ENCODE measurements at places on chromosomes 11 and 22. TPM values are rescaled to one million over a fixed set of nuclear protein-coding genes. Genes with fewer than 3 reads are reported as not detected.

- peak overlapping the region; percentile 59 for H3K27ac ChIP-seq
- H3K4me3 ChIP-seq = no peak overlapping the region
- H3K27me3 ChIP-seq = no peaks in the 10 kb centered on the region
- H3K36me3 ChIP-seq = peaks cover 63% of the 10 kb centered on the region
Observed at GRCh38 chr22:24337894-24338645, 67.4 kb downstream of the SPECC1L start.

DNA sequence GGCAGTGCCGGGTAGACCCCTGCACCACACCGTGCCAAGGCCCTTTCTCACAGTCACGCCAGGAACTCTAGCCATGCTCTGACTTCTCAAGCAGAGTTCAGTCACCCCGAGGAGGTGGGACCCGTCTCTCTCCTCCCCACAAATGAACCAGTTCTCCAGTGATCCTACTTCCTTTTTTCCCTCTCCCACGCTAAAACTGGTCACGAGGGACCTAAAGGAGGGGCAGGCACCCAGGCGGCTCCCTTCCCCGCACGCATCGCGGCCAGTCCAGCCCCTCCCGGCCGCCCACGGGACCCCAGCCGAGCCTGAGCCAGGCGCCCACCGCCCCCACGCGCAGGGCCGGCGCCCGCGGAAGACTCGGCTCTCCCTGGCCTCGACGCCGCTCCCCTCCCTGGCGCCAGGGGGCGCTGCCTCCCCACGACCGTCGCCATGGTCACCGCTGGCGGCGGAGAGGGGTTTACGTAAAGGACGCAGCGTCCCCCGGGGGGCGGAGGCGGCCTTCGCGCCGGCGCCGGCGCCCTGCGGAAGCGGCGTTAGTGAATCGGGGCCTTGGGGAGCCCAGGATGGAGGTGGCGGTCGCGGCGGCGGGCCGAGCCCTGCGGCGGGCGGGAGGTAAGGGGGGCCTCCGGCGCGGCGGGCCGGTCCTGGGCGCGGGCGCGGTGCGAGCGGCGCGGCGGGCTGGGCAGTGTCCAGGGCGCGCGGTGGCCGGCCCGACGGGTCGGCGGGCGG lies at the start of gene DAGLA:
Gene DAGLA, plus strand, starts transcription at position 499 of the 729 bp plus-strand sequence. CDS start 39,765 bp downstream, outside the sequence.
- no peaks in the 10 kb centered on the region for H3K27me3 ChIP-seq
- H3K4me1 ChIP-seq = peaks cover 10% of the 10 kb centered on the region
- peak; percentile 96 for DNase-seq
- no peaks in the 10 kb centered on the region for H3K36me3 ChIP-seq
- H3K27ac ChIP-seq = peak within 1 kb of the TSS; percentile 30

GRCh38 chr11:8728563-8728962 lies 46.0 kb downstream of the RPL27A start:
- no peak overlapping the region for H3K27ac ChIP-seq
- no peaks in the 10 kb centered on the region for H3K27me3 ChIP-seq
- no peak for DNase-seq
- no peak overlapping the region for H3K4me3 ChIP-seq
- no peaks in the 10 kb centered on the region for H3K36me3 ChIP-seq
- peaks cover 58% of the 10 kb centered on the region for H3K4me1 ChIP-seq

GRCh38 chr11:119346605-119347004 lies at the start of gene MFRP:
TSS of gene MFRP (minus strand) at chr11:119346705. CDS start at chr11:119346513, 192 bp downstream.
- H3K4me3 ChIP-seq = no peak within 1 kb of the TSS
- no peaks in the 10 kb centered on the region for H3K36me3 ChIP-seq
- H3K4me1 ChIP-seq = peaks cover 4% of the 10 kb centered on the region

DNA sequence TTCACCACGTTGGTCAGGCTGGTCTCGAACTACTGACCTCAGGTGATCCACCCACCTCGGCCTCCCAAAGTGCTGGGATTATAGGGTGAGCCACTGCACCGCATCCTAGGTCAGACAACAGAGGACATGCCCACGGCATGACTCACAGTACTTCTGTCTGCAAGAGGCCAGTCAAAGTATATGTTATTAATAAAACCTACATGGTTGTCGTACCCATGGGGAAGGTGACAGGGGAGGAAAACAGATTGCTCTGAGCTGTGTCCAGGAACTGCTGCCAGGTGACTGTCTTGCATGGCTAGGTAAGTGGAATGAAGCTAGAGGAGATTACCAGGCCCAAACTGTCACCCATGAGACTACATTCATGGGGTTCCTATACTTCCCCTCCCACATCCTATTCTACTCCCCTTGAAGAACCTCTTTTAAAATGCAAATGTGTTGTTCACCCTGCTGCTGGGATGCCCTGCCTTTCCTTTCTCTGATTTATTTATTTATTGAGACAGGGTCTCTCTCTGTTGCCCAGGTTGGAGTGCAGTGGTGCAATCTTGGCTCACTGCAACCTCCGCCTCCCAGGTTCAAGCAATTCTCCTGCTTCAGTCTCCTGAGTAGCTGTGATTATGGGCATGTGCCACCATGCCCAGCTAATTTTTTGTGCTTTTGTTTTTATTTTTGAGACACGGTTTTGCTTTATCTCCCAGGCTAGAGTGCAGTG lies 2.0 kb upstream of the NLRX1 start:
- no peak overlapping the region for H3K27ac ChIP-seq
- H3K4me3 ChIP-seq = no peak overlapping the region
- H3K27me3 ChIP-seq = no peaks in the 10 kb centered on the region
- no peaks in the 10 kb centered on the region for H3K36me3 ChIP-seq

- H3K4me3 ChIP-seq = no peak overlapping the region
- H3K4me1 ChIP-seq = no peaks in the 10 kb centered on the region
- no peak overlapping the region for H3K27ac ChIP-seq
- no peaks in the 10 kb centered on the region for H3K27me3 ChIP-seq
- H3K36me3 ChIP-seq = no peaks in the 10 kb centered on the region
Observed at GRCh38 chr11:121780971-121781370, 328.2 kb upstream of the SORL1-AS1 start.

The OR8G1 gene
- total RNA-seq = not detected

- H3K27me3 ChIP-seq = no peaks in the 10 kb centered on the region
- H3K4me3 ChIP-seq = no peak overlapping the region
- peaks cover 4% of the 10 kb centered on the region for H3K36me3 ChIP-seq
- H3K4me1 ChIP-seq = peaks cover 91% of the 10 kb centered on the region
- no peak for DNase-seq
Observed at GRCh38 chr11:64861227-64861975, 16.9 kb upstream of the CDC42BPG start.

- peak; percentile 95 for DNase-seq
- H3K4me1 ChIP-seq = peaks cover 25% of the 10 kb centered on the region
- H3K36me3 ChIP-seq = no peaks in the 10 kb centered on the region
- H3K27ac ChIP-seq = peak within 1 kb of the TSS; percentile 88
- H3K27me3 ChIP-seq = no peaks in the 10 kb centered on the region
- peak within 1 kb of the TSS; percentile 80 for H3K4me3 ChIP-seq
Observed at GRCh38 chr11:121451986-121452608, at the start of gene SORL1. TSS of gene SORL1 (plus strand) at chr11:121452314. CDS start at chr11:121452332, 18 bp downstream.

The OR52I1 gene
- not detected for total RNA-seq

Measured in upper lobe of left lung (tissue), 6 donors.